Sigmoid colon (tissue), 7 donors: ENCODE measurements at places on chromosomes 6 and 20. TPM values are rescaled to one million over a fixed set of nuclear protein-coding genes. Genes with fewer than 3 reads are reported as not detected.

The NKAIN4 gene
- total RNA-seq: 0.33 TPM

DNA sequence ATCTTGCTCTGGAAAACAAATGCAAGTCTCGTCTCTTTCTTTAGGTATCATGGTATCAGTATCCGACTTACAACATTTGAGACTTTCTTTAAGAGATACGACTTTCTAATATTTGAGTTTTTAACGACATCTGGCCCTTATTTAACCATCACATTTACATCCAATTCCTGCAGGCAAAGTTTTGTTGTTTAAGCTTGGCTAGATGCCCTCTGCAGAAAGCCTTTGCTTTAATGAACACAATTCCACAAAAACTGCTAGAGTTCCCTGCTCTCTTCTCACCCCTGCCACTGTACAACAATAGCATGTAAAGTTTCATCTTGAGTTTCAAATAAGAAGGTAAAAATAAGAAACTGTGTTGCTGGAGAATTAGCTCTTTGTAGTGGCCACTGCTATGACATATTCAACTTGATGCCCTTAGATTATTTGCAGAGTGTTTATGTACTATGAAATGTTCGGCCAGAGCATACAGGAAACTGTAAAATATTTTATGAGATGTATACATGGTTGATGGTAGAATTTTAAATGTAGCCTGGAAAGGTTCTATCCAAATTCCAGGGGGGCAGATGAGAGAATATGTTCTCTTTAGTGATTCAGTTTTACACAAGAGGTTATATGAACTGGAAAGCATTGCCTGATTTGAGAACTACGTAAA is 438.6 kb downstream of the CDC5L start:
- no peaks in the 10 kb centered on the region for H3K27me3 ChIP-seq
- no peak for DNase-seq
- no peak overlapping the region for H3K27ac ChIP-seq
- no peak overlapping the region for H3K4me3 ChIP-seq
- no peaks in the 10 kb centered on the region for H3K36me3 ChIP-seq

The LST1 gene
- total RNA-seq: 1.7 TPM

The HEY2 gene
- 3.9 TPM for total RNA-seq

GRCh38 chr20:34875642-34876405 is 588 bp upstream of the ACSS2 start:
- H3K27ac ChIP-seq: peak overlapping the region; percentile 86
- peaks cover 40% of the 10 kb centered on the region for H3K4me1 ChIP-seq
- H3K36me3 ChIP-seq: no peaks in the 10 kb centered on the region
- no peaks in the 10 kb centered on the region for H3K27me3 ChIP-seq
- peak overlapping the region; percentile 92 for H3K4me3 ChIP-seq
- DNase-seq: peak; percentile 100

DNA sequence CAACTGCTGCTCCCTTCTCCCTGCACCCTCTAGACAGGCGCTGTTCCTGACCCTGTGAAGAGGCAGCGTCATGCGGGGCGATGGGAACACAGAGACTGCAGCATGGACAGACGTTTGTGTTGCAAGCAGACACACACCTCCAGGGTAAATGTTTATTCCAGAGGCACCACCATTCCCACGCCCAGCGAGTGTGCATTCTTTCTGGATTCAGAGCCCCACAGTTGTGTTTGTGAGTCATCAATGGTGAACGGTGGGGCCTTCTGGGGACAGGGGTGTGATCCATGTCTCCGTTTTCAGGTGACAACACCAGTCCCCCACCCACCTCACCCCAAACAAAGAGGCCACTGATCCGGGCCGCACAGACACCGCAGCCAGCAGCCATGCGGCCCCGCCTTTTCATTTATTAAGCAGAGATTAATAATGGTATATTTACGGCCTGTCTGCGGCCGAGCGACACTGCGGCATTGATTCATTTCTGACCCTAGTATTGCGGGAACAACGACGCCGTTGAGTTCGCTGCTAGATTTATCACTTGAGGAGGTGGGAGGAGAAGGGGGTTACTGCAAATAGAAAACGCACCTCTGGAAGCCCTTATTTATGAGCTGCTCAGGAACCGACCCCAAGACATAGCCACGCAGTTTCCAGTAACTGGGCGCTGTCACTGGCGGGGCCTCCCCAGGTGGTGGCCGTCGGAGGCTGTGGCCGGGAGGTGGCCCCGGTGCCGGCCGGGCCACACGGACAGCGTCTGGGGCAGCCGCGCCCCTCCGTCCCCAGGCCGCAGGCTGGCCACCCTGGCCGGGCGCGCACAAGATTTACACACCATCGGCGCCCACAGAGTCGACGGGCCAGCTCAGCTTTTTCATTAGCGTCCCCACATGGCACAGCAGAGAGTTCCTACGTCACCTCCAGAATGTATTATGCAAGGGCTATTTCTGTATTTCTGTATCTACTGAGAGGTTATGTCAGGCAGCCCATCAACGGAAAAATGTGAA is 367.6 kb downstream of the THBS2 start:
- no peaks in the 10 kb centered on the region for H3K36me3 ChIP-seq
- H3K4me1 ChIP-seq: peaks cover 6% of the 10 kb centered on the region
- H3K27ac ChIP-seq: no peak overlapping the region
- DNase-seq: no peak

The CTNNBL1 gene
- total RNA-seq: 33.0 TPM

DNA sequence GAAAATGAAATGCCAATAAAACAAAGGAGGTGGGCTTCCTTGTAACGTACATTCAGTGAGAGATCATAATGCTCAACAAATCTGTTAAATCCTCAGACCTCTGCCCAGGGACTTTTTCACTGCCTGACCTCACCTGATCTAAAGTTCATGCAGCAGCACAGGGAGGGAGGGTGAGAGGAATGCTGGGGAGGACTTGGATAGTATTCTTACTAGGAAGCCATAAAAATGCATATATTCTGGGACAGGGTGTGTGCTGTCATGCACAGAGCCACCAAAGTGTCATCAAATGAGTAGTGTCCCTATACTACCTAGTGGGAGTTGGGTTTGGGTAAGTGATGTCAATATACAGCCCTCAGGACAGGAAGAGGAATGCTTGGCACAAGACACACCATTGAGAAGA is 32.6 kb downstream of the CLIC5 start:
- no peak for DNase-seq
- no peaks in the 10 kb centered on the region for H3K36me3 ChIP-seq
- no peak overlapping the region for H3K4me3 ChIP-seq
- H3K27ac ChIP-seq: no peak overlapping the region
- no peaks in the 10 kb centered on the region for H3K27me3 ChIP-seq

DNA sequence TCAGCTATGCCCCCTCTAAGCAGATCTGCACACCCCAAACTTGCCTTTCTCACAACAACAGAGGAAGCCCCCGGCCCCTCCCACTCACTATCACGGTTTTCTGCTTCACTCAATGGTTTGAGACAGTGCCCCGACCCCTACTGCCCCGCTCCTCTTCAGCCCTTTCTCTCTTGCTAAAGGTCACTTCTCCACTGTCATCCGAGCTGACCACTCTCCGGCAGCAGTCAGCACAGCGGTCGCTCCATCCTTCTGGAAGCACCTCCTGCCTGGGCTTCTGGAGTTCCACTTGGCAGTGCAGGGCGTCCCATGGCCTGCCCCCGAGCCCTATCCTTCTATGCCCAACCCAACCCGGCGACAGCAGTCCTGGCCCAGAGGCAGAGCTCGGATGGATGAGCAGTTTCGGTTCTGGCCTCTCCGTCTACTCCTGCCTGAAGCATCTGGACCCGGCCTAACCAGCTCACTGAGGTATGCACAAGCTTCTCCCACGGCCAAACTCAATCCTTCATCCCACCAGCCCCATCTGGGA is 4.1 kb downstream of the CTSZ start:
- no peaks in the 10 kb centered on the region for H3K27me3 ChIP-seq
- no peaks in the 10 kb centered on the region for H3K4me1 ChIP-seq
- no peak for DNase-seq
- no peak overlapping the region for H3K4me3 ChIP-seq
- H3K36me3 ChIP-seq: peaks cover 45% of the 10 kb centered on the region
- H3K27ac ChIP-seq: no peak overlapping the region

DNA sequence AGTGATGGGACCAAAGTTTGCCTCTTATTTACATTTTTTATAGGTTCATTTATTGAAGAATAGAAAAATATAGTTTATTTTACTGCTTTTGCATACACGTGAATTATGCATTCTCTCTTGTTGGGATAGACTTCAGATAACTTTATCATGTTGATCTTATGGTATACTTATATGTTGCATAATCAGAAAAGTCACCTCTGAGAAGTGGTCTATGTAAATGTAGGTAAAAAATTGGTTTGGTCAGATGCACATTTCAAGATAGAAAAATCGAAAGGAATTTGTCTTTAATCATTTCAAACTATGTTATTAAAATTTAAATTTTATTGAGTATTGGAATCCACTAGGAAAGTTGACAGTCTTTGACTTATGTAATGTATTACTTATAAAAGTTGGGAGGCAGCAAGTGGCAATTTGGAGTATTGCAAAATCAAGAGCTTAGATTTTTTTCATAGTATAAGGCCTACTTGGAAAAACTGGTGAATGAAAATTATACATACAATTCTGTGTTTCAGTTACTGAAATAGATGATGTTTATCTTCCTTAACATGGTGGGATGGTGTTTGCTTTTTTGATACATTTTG is 2.4 kb downstream of the PHF3 start:
- no peaks in the 10 kb centered on the region for H3K27me3 ChIP-seq
- no peak for DNase-seq
- H3K27ac ChIP-seq: peak overlapping the region; percentile 99
- H3K4me1 ChIP-seq: peaks cover 45% of the 10 kb centered on the region

DNA sequence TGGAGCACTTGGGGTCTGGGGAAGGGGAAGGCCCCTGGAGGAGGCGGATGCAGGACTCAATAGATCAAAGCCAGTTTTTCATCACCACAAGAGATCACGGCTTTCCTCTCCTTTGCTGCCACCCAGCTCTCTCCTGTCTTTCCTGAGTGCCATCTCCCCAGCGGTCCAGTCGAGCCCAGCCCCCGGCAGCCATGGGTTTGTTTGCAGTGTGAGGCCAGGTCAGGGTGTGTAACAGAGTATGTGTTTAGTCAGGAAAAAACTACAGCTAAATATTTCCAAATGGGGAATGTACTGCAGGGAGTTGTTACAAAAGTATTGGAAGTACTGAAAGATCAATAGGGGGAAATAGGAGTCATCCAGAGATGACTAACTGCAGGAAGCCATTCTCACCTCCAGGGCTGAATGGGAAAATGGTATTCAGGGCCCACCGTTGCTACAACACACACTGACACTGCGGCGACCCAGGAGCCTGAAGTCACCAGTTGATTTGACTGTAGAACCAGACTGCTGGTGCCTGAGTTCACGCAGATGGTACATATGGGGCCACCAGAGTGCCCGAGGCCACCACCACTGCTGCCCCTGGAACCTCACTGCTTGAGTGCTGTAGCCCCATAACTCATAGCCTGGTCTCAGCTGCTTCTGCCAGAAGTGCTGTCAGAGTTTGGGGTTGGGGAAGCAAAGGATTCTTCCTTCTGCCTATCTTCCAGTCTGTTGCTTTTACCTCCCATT is 23.6 kb upstream of the FANCE start:
- H3K27ac ChIP-seq: no peak overlapping the region
- H3K27me3 ChIP-seq: no peaks in the 10 kb centered on the region
- no peak for DNase-seq
- peaks cover 12% of the 10 kb centered on the region for H3K36me3 ChIP-seq
- H3K4me3 ChIP-seq: no peak overlapping the region

The GMPR gene
- total RNA-seq: 26.5 TPM

The MUC21 gene
- not detected for total RNA-seq

DNA sequence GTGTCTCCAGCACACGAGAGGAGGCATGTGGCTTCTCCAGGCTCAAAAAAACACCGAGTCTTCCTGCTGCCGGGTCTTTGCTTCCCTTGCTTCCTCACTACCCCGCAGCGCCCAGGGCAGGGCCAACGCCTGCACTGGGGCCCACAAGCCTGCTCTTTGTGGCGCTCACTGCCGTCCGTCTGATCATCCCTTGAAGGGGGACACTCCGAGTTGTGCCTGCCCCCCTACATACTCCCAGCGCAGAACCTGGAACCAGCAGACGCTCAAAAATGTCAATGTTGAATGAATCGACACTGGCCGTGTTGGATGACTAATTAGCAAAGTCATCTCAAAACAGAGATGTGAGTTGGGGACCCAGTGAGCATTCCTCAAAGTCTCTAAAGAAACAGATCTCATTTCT is 8.1 kb upstream of the ARFGAP1 start:
- H3K4me1 ChIP-seq: no peaks in the 10 kb centered on the region
- DNase-seq: no peak
- peaks cover 51% of the 10 kb centered on the region for H3K27me3 ChIP-seq
- H3K27ac ChIP-seq: no peak overlapping the region

The ULBP1 gene
- not detected for total RNA-seq

The ADGRB3 gene
- 9.4 TPM for total RNA-seq

DNA sequence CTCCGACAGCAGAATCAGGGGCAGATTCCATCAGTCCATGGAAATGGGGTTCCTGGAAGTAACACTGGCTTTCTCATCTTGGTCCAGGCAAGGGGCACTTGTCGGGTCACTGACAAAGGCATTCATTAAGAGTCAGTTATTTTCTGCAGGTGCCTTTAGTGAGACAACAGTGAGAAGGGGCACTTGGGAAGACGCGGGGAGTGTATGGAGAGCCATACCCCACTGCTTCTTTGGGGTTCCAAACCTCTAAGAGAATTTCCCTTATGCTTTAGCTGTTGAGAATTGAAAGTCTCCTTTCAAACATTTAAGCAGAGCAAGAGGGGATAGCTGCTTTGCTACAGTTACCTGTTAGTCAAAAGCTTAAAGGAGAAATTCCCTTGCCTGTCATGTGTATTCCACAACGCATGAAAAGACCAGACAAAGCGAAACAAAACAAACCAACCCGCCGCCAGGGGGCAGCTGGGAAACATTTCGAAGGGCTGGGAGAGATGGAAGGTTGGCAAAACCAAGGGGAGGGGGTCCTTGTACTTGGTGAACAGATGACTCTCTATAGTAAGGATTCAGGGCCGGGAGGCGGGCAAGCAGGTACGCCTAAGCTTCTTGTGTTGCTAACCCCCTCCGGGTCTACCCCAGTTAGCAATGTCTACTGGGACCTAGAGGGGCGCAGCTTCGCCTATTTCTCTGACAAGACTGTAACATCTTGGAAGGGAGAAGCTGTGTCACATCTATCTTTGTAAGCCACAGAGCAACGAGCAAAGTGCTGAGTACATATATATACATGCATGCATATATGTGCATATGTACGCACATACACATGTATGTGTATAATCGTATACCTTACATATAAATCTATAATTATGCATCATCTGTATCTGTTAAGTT is 474.9 kb upstream of the AGPAT4 start:
- H3K27ac ChIP-seq: no peak overlapping the region
- H3K36me3 ChIP-seq: no peaks in the 10 kb centered on the region

The TMEM200A gene
- 1.9 TPM for total RNA-seq

The KIAA1586 gene
- 13.8 TPM for total RNA-seq

GRCh38 chr6:74320074-74320473 is 624.1 kb downstream of the CD109 start:
- no peak overlapping the region for H3K4me3 ChIP-seq
- DNase-seq: no peak
- H3K27me3 ChIP-seq: no peaks in the 10 kb centered on the region
- H3K4me1 ChIP-seq: no peaks in the 10 kb centered on the region
- no peaks in the 10 kb centered on the region for H3K36me3 ChIP-seq
- no peak overlapping the region for H3K27ac ChIP-seq

GRCh38 chr6:44050872-44051505 is 76.3 kb downstream of the MRPL14 start:
- no peak overlapping the region for H3K4me3 ChIP-seq

- H3K27ac ChIP-seq: no peak overlapping the region
- no peaks in the 10 kb centered on the region for H3K4me1 ChIP-seq
- no peak overlapping the region for H3K4me3 ChIP-seq
- no peaks in the 10 kb centered on the region for H3K27me3 ChIP-seq
- DNase-seq: no peak
These were observed 32.5 kb downstream of the AKAP7 start for GRCh38 chr6:131167773-131168172.

The SLPI gene
- 56.9 TPM for total RNA-seq

- peak overlapping the region; percentile 45 for H3K4me3 ChIP-seq
- H3K27me3 ChIP-seq: no peaks in the 10 kb centered on the region
- DNase-seq: no peak
- H3K4me1 ChIP-seq: no peaks in the 10 kb centered on the region
These were observed 914 bp upstream of the RANBP9 start for GRCh38 chr6:13712599-13712898.

The PGC gene
- total RNA-seq: not detected
